Activated CD4-positive, alpha-beta T cell treated with anti-CD3 and anti-CD28 coated beads for 36 hours (primary cell): ENCODE measurements at places on chromosomes 2 and 18.

DNA sequence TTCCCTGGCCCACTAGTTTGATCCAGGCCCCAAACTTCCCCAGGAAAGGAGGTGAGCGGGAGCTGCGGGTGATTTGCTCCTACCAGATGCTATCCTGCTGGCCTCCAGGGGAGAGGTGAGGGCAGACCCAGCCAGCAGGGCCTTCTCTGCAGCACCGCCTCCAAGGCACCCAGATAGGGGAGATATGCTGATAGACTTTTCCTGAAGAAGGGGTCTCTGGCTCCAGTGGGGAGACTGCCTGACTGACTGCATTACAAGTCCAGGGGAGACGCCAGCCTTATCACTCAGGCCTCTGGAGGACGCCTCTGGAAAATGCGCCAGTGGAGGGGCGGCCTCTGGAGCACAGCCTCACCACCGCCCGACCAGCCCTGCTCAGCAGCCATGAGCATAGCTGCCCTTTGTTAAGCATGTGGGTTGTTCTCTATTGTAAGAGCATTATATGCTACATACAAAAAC is 60.6 kb upstream of the SMAD7 start:
- peak; percentile 2 for DNase-seq

GRCh38 chr2:401019-401679 is 113.3 kb upstream of the ALKAL2 start:
- no peak for DNase-seq

DNA sequence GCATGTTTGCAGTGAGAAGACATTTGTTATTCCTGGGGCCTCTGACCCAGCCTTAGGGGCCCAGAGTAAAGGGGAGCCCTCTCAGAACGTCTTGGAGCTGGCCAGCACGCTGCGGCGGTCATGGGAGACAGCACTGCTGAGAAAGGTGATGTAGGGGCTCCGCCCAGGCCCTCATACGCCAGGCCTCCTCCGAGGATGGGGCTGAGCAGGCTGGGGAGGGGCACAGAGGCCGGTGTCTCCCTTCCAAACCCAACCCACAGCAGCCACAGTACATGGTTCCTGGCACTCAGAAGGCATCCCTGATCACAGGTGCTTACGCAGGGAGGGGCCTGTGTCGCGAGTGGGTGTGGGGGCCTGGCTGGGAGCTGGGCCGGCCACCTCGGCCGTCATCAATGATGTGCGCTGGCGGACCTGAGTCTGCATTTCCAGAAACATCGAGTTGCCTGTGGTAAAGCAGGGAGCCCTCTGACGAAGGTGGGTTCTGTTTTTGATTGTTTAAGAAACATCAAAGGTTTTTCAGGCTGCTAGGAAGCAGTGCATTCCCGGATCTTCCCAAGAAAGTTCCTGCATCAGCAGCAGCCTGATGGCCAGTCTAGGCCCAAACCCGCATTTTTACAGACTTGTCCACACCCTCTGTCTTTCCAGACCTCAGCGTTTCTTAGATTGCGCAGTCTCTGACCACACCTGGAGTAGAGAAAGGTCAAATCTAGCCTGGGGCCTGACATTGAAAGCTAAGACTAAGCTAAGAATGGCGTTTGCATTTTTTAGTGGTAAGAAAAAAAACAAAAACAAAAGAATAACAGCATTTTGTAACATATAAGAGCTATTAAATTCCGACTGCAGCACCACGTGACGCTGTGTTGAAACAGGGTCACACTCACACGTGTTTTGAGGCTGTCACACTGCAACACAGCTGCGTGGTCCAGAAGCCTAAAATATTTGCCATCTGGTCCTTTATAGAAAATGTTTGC is 51.2 kb upstream of the PXDN start:
- no peak for DNase-seq

GRCh38 chr18:77077941-77078689 is 54.5 kb downstream of the MBP start:
- DNase-seq, result no peak

DNA sequence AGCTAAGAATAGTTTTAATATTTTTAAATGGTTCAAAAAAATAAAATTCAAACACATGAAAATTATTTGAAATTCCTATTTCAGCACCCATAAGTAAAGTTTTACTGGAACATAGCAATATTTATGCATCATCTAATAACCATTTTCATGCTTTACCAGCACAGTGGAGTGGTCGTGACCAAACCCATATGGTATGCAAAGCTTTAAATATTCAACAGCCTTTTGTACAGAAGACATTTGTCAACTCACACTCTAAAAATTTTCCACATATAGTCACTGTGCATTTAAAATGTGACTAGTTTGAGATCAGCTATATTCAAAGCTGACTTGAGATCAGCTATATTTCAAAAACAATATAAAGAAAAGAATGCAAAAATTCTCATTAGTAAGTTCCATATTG is 46.2 kb downstream of the PUM2 start:
- DNase-seq, result no peak

DNA sequence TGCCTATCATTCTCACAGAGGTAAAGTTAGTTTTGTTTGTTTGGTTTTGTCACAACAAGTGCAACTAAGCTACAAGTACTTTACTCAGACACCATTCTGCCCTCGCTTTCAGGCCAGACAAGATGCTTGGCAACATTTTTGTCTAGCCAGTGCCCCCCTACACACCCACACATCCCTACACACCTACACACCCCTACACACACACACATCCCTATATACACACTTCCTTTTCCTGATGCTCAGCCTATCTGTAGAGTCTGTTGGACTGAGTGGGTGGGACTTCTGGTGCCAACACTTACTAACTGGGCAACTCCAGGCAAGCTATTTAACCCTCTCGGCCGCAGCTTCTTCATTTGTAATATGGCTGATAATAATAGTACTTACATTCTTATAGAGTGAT is 161.4 kb downstream of the ALK start:
- no peak for DNase-seq

- peak; percentile 43 for DNase-seq
Measured at GRCh38 chr2:45964223-45964841, 312.9 kb downstream of the PRKCE start.

DNA sequence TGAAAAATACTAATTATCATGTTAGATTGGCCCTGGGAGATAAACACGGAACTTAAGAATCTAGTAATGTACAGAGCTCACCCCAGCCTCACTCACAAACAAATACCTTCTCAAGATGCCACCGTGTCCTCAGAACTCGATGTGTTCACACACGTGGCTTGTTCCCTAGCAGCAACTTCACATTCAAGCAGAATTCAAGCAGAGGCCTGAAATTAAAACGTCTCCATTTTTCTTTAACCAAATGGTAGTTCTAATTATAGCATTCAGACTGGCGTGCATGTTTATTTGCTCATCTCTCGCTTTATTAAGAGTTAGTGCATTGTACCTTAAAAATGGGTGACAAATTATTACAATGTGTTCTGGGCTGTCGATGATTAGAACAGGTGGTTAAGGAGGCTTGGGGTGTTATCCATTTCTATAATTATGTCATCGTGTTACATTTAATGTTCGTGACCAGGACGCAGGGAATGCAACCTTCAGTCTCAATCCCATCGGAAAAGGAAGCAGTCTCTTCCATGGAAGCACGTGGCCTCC is 57.3 kb upstream of the SLC66A3 start:
- no peak for DNase-seq

DNA sequence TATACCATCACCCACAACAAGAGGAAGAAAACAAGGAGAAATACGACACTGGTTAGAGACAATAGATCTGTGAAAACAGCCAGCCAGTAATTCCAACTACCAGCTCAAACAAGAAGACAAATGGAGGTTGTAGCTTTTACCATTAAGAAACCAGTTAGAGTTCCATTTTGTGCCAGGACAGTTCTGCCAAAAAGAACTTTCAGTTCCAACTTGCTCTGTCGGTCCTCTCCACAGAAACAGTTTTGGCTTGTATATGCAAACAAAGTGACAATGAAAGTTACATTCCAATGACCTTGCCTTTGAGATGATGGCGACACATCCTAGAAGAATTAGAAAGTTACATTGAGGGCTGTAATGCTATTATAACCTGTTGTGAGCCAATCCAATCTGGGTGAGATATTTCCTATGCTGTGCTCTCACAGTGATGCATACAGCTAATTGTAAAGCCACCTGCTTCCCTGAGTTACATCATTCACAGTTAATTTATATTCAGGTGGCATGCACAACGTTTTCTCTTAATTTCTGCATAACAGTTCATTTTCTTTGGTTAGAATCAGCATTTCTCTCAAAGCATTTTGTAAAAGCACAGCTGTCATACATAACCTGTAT is 1378.4 kb upstream of the PIK3C3 start:
- no peak for DNase-seq

GRCh38 chr2:158664987-158665386 is 130.1 kb upstream of the DAPL1 start:
- DNase-seq, result no peak

GRCh38 chr18:55488473-55488872 is 99.5 kb downstream of the TCF4 start:
- no peak for DNase-seq

- DNase-seq, result no peak
Measured at GRCh38 chr2:236940916-236941520, 144.7 kb upstream of the COPS8 start.

GRCh38 chr18:2963048-2963447 is 49.9 kb downstream of the LPIN2 start:
- peak; percentile 74 for DNase-seq

DNA sequence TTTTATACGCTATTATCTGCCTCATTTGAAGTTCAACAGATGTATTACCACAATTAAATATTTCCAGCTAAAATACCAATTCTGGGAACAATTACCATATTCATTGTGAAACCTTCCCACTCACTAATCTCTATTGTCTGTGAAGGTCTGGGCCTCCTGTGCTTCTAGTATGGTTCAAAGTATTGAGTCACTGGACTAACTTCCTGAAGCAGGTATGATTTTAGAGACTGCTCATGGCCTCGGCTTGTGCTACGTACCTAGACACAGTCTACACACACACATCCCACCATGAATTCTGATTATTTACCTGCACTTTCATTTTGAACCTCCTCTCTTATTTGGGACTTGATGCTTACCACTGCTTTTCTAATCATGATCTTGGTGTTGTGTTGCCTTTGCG is 180.7 kb upstream of the EPHA4 start:
- DNase-seq, result no peak

DNA sequence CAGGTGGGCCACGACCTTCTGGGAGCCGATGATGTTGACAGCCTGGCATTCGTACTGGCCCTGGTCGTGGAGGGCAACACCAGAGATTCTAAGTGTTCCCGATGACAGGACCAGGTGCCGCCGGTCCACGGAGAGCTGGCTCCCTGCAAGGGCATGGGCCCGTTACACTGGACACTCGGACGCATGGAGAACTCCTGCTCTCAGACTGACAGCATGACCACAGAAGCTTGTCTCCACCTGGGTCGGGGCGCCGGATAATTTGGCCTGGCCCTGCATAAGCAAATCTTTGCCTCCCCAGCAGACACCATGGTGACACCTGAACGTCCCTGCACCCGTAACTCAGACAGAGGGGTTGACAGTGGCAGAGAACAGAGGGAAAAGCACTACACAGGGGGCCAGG is 80.7 kb downstream of the PXDN start:
- no peak for DNase-seq

- DNase-seq, result no peak
Measured at GRCh38 chr2:158783923-158784322, 11.2 kb upstream of the DAPL1 start.

DNA sequence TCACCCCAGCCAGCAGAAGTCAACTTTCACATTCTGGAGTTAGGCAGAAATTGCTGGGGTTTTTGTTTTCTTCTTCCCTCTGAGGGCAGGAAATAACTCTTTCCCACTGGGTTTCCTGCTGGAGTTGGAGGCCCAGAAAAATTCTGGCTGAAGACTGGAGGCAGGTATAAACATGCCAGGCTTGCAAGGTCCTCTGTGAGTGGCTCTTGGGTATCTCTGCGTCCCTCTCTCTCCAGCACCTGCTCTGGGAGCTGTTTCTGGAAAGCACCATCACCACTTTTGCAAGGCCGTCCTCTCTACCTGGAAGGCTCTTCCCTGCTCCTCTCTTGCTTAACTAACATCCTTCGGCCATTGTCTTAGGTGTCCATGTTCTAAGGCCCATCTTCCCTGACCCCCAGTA is 91.0 kb downstream of the MCFD2 start:
- no peak for DNase-seq

- DNase-seq, result no peak
Measured at GRCh38 chr2:40859617-40860016, 407.7 kb upstream of the SLC8A1 start.

GRCh38 chr2:7849027-7849426 is 832.8 kb upstream of the ID2 start:
- DNase-seq, result no peak

DNA sequence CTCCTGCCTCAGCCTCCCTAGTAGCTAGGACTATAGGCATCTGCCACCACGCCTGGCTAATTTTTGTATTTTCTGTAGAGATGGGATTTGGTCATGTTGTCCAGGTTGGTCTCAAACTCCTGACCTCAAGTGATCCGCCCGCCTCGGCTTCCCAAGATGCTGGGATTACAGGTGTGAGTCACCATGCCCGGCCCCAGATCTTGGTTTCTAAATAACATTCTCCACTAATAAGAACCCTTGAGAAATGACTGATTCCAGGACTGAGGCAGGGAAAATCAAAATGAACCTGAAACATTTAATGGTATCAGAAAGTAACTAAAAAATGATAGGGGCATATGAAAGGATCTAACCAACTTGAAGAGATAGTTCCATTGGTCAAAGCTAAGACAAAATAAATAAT is 34.0 kb downstream of the BMPR2 start:
- DNase-seq, result peak; percentile 9

- DNase-seq, result peak; percentile 59
Measured at GRCh38 chr2:218074031-218074430, 5.0 kb downstream of the RUFY4 start.

DNA sequence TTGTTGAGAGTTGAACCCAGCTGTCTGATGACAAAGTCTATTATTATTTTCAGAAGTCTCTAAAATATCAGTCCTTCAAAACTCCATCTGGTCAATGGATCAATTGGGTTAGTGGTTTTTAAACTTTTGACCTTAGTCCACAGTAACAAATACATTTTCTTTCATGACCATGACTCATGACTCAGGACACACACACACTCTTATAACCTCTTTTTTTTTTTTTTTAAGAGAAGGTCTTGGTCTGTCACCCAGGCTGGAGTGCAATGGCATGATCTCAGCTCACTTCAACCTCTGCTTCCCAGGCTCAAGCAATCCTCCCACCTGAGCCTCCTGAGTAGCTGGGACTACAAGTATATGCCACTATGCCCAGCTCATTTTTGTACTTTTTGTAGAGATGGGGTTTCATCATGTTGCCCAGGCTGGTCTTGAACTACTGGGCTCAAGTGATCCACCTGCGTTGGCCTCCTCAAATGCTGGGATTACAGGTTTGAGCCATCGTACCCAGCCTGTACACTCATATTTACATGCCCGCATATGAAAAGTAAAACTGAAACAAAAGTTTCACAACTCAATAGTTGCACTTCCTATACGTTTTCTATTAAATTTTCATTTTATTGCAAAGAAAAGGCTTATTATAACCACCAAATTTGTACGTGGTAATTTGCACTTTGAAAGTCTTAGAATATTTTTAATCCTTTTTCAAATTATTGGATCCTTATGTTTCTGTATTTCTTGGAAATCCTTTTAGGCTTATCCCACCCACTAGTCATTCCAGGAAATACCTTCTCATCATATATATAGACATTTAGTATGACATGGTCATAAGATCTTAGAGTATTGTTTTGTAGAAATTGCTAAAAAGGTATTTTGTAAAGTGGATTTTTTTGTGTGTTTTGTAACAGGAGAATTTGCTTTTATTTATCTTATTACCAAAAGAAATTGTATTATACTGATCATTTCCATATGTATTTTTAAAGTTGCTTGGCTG is 199.0 kb downstream of the LPIN1 start:
- peak; percentile 40 for DNase-seq

GRCh38 chr18:8983195-8983594 is 119.3 kb upstream of the NDUFV2 start:
- DNase-seq, result no peak
